Activated naive CD8-positive, alpha-beta T cell treated with anti-CD3 and anti-CD28 coated beads, Interleukin-2, amount 50 U/mL, for 24 hours (primary cell): ENCODE measurements at places on chromosomes 2 and 18.

DNA sequence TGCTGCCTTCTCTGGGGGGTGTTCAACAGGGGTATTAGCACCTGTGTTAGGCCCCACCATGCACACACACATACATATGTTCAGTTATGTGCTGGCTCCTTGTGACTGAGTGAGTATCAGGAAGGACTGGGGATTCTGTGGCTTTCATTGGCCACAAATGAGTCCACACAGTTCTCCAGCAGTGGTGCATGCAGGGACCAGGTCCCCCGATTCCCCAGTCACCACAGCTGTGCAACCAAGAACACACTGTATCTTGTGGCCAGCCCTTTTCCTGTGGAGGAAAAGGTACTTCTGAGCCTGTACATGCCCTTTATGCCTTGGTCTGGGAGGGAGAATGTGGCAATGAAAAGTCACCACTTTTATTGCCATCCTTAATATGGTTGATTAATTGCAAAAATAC lies 74.9 kb upstream of the KLF7 start:
- peak; percentile 37 for DNase-seq
- no peak overlapping the region for H3K27ac ChIP-seq
- H3K36me3 ChIP-seq = no peaks in the 10 kb centered on the region
- no peaks in the 10 kb centered on the region for H3K27me3 ChIP-seq
- no peak overlapping the region for H3K4me3 ChIP-seq
- H3K4me1 ChIP-seq = peaks cover 15% of the 10 kb centered on the region

- DNase-seq = no peak
- no peaks in the 10 kb centered on the region for H3K4me1 ChIP-seq
- no peak overlapping the region for H3K27ac ChIP-seq
- H3K27me3 ChIP-seq = peaks cover 3% of the 10 kb centered on the region
- no peak overlapping the region for H3K4me3 ChIP-seq
These were observed 165.2 kb downstream of the DYSF start for GRCh38 chr2:71618327-71619113.

DNA sequence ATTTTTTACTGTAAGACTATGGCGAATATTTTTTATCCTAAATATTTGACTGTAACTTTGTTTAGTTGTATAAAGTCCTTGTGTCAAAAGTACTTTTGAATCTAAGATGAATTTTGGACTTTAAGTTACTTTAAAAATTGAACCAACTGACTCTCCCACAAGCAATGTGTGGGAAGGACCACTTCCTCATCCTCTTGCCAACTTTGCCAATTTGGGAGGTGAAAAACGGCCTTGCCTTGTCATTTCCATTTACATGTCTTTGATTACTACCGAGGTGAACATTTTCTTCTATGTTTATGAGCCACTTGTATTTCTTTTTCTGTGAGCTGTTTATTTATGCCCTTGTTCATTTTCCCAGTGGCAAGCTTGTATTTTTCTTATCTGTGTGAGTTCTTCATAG lies 12.8 kb upstream of the MSGN1 start:
- peaks cover 10% of the 10 kb centered on the region for H3K4me1 ChIP-seq
- H3K27ac ChIP-seq = no peak overlapping the region
- no peaks in the 10 kb centered on the region for H3K36me3 ChIP-seq
- no peak for DNase-seq
- no peak overlapping the region for H3K4me3 ChIP-seq
- H3K27me3 ChIP-seq = peaks cover 10% of the 10 kb centered on the region

DNA sequence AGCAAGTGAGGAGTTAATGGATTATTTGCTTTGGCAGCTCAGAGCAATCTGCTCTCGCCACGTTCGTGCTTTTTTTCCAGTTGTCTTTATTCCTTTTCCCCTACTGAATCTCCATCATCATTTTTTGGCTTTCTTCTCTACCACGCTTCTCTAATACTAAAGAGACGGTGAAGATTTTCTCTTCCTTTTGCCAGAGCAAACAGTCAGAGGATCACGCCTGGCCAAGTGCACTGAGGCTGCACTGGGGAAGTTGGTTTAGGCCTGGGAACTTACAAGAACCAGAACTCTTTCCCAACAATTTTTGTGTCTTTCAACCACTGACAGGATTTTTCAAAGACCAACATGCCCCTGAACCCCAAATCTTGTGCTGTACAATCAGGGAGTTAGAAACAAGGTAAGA lies 172.3 kb downstream of the PID1 start:
- no peak for DNase-seq
- H3K27me3 ChIP-seq = no peaks in the 10 kb centered on the region
- H3K4me1 ChIP-seq = no peaks in the 10 kb centered on the region
- no peak overlapping the region for H3K4me3 ChIP-seq
- no peaks in the 10 kb centered on the region for H3K36me3 ChIP-seq
- no peak overlapping the region for H3K27ac ChIP-seq

DNA sequence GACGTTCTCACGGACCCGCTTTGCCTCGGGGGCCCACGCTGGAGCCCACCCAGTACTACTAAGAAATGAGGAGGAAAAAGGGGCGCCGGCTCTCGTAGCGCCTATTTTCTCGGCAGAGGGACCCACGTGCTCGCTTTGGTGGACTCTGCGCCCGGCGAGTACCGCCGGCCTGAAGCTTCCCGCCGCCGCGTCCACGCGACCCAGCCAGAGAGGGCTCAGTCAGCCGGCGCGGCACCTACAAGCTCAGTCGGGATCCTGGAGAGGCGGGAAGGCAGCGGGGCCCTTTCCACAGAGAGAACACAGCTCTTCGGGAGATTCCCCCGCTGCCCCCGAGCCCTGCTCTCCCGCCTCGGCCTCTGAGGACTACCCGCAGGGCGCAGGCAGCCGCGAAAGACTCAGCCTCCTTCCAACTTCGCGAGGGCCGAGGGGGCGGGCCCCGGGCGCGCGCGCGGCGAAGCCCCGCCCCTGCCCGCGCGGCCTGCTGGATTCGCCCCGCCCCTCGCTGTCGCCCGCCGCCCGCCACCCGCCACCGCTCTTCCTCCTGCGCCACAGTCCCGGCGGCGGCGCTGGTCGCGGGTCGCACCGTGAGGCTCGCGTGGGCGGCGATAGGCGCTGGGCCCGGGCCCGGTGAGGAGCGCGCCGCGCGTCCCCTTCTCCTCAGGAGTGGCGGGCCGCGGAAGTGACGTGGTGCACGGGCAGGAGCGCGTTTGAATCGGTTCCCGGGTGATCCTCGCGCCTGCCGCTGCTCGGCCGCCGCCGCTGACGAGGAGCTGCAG lies at the start of gene SMCHD1:
SMCHD1 (plus strand) TSS at position 549 of the 776 bp plus-strand sequence. CDS start 350 bp downstream, outside the sequence.
- peak within 1 kb of the TSS; percentile 88 for H3K4me3 ChIP-seq
- DNase-seq = peak; percentile 94
- no peaks in the 10 kb centered on the region for H3K27me3 ChIP-seq
- peak within 1 kb of the TSS; percentile 98 for H3K27ac ChIP-seq
- peaks cover 33% of the 10 kb centered on the region for H3K4me1 ChIP-seq

DNA sequence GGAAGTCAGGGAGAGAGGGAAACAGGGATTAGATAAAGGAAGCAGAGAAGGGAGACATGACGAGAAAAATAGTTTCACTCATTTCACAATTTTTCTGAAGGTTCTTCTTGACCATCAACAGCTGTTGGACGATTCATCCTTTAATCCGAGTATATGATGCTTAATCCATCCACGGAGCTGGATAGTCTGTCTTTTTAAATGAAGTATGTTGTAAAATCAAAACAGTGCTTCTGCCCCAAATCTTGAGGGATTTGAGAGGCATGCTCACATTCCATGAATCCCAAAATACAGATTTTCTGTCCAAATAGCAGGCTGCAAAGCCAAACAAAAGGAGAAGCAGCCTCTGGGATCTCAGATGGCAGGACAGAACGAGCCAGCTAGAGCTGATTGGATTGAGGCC lies 47.5 kb downstream of the EPAS1 start:
- no peak overlapping the region for H3K27ac ChIP-seq
- H3K36me3 ChIP-seq = no peaks in the 10 kb centered on the region
- no peaks in the 10 kb centered on the region for H3K27me3 ChIP-seq
- no peak for DNase-seq
- H3K4me1 ChIP-seq = peaks cover 18% of the 10 kb centered on the region

DNA sequence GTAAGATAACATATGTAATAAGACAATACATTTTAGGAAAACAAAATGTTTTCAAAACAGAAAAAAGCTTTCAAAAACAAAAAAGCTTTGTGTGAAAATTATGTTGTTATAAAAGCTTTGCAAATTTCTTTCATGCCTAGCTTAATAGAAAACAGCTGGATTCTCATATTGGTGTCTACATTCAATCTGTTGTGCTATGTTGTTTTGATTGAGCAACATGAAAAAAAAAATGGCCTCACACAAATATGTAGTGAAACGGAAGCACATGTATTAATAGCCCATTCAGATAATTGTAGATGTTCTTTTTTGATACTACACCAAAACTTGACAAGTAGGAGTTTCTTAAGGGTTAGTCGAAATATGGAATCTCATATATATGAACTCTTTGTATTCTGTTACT lies 197.5 kb downstream of the ZEB2 start:
- H3K27me3 ChIP-seq = no peaks in the 10 kb centered on the region
- peaks cover 75% of the 10 kb centered on the region for H3K4me1 ChIP-seq
- DNase-seq = no peak
- peak overlapping the region; percentile 94 for H3K27ac ChIP-seq

GRCh38 chr2:18490901-18491300 lies 69.6 kb downstream of the RDH14 start:
- DNase-seq = no peak
- H3K27ac ChIP-seq = no peak overlapping the region
- H3K4me3 ChIP-seq = no peak overlapping the region
- peaks cover 10% of the 10 kb centered on the region for H3K27me3 ChIP-seq

DNA sequence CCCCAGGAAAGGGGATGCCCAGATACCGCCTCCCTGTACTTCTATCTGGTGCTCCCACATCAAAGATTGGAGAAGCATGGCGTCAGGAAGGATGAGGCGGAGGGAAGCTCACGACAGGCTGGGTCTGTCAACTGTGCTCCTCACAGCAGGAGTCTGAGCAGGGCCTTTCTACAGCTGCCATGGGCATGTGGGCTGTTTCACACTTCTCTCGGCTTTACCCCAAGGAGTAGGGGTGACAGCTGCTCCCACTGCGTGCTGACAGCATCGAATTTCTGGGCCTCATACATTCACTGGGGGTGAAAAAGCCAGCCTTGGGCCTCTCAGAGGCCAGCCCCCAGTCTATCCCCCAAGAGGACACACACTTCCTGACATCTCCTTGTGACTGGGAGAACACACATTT lies 21.1 kb downstream of the NEURL3 start:
- H3K4me1 ChIP-seq = peaks cover 33% of the 10 kb centered on the region
- no peaks in the 10 kb centered on the region for H3K27me3 ChIP-seq
- DNase-seq = no peak
- H3K4me3 ChIP-seq = no peak overlapping the region

- peaks cover 23% of the 10 kb centered on the region for H3K27me3 ChIP-seq
- H3K4me3 ChIP-seq = no peak overlapping the region
- no peaks in the 10 kb centered on the region for H3K4me1 ChIP-seq
- peak; percentile 81 for DNase-seq
These were observed 213.4 kb upstream of the GATA6 start for GRCh38 chr18:21955757-21956652.

DNA sequence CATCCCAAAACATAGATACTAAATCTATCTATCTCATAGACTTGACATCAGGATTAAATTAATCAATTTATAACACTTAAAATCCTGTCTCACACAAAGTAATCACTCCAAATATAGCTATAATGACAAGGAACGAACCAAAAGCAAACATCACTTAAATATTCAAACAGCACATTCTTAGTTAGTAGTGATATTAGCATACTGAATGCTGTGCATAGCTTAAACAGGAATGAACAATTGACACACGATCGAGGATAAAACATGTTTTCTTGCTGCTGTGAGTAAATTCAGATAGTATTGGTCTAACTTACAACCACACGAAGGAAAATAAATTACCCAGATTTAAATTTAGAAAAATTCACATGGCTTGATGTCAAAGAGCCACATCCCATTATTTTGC lies 58.9 kb upstream of the SNTG2 start:
- no peak overlapping the region for H3K4me3 ChIP-seq
- H3K27ac ChIP-seq = no peak overlapping the region
- no peak for DNase-seq
- peaks cover 5% of the 10 kb centered on the region for H3K4me1 ChIP-seq
- H3K36me3 ChIP-seq = no peaks in the 10 kb centered on the region

DNA sequence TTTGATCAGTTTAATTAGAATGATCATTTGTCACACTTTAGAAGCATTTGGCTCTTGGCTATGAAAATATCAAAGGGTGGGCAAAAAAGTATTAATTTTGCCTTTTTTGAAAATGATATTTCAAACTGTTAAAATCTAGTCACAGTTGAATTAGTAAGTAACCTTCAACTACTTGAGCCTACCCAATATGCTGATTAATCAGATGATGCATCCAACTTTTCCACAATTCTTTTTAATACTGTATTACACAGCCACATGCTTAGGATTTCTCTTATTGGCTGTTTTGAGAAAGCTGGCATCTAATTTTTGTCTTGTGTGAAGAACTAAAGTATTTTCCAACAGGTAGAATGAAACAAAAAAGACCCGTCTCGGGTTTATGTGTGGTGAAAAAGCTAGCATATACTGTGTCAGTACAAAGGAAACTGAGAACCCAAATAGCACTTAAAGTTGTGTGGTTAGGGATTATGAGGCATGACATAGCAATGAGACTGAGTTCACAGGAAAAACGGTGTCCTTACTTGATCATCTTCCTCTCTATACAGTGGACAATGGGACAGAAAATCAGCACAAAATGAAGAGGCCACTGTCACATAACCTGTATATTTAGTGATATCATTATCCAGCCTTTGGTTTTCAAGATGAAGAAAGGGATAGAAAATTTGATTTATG lies 11.7 kb downstream of the OSBPL6 start:
- H3K27me3 ChIP-seq = peaks cover 33% of the 10 kb centered on the region
- no peak overlapping the region for H3K4me3 ChIP-seq
- H3K36me3 ChIP-seq = no peaks in the 10 kb centered on the region
- H3K27ac ChIP-seq = no peak overlapping the region

- no peaks in the 10 kb centered on the region for H3K4me1 ChIP-seq
- DNase-seq = no peak
- no peak overlapping the region for H3K27ac ChIP-seq
- H3K27me3 ChIP-seq = no peaks in the 10 kb centered on the region
These were observed 127.1 kb upstream of the CDH7 start for GRCh38 chr18:65623676-65624075.

DNA sequence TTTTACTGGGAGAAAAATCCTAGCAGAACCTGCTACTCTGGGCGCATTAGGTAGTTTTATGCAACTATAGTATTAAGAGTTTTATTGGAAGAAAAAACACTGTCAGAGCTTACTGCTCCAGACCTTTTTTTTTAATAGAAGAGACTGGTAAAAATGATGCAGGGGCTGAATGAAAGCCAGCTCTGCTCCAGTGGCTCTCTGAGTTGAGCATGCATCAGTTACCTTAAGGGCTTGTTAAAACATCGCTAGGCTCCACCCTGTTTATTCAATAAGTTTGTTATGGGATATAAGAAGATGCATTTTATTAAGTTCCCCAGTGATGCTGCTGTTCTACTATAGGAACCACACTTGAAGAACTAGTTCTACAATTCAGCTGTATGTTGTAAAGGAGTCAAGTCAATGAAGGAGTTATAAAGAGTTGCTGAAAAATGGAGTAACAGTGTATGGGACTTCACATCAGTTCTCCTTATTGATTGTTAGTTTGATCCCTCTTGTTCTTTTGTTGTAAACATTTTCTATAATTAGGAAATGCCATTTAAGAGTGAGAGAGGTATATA lies 13.2 kb downstream of the SNRPG start:
- peaks cover 19% of the 10 kb centered on the region for H3K4me1 ChIP-seq
- H3K36me3 ChIP-seq = peaks cover 57% of the 10 kb centered on the region
- H3K4me3 ChIP-seq = no peak overlapping the region
